ENCODE measurements at places on chromosomes 11 and 22.
A peak's percentile ranks its signal among the peaks of the same experiment; 100 is the strongest.

DNA sequence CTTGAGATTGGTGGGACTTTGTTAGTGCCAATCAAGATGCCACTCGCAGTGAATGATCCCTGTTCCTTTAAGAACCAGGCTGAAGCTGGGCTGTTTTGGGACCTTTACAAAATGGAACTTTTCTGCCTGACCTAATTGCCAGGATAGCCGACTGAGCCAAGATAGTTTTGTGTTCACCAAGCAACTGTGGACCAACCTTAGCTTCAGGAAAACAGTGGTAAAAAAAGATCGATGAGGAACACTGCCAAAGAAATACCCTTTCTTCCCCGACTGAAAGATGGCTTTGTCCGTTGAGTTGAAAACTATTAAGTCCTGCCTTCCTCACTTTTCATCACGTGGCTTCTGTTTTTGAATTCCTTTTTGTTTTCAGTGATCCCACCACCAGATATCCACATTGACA, 157.9 kb upstream of the SORL1-AS1 start:
- no peak for DNase-seq

- DNase-seq, result no peak
These were observed 51.3 kb upstream of the TBCEL start for GRCh38 chr11:120972621-120973020.

GRCh38 chr11:23897453-23898286, 599.2 kb upstream of the LUZP2 start:
- peak; percentile 63 for DNase-seq

- DNase-seq, result no peak
These were observed 2.1 kb downstream of the ALDH3B1 start for GRCh38 chr11:68012044-68012842.

- DNase-seq, result no peak
These were observed 2.7 kb downstream of the SIK3 start for GRCh38 chr11:117095284-117096161.

DNA sequence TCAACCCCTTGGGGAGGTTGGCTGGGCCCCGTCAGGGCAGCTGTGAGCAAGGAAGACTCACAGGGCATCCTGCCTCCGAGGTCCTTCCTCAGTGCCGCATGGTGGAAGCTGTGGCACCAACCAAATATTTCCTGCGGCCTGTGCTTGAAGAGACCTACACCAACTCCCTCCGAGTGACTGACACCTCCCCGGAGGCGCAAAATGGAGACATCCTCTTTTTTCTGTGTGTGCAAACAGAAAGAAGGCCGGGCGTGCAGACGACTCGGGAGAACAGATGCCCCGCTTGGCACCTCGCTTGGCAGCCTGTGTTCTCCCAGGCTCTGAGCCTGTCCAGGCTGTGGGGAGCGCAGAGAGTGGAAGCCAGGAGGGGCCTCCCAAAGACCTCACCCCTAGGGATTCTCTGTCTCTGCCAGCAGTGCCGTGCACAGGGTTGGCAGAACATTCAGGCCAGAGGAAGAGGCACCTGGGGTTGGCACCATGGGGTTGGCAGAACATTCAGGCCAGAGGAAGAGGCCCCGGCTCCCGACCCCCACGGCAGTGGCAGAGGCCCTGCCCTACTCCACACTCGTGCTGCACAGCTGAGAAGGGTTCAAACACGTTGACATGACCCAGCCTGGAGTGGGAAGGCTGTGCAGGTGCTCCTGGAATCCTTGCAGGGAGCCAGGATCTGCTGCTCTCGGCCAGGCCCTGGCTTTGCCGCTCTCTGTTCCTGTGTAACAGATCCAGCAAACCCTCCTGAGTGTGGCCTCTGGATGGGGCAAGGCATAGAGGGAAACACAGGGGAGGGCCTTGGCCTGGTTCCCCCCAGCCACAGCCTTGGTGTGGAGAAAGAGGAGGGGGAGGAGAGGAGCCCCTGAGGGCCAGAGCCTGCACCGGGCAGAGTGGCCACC, 805.5 kb downstream of the BRD1 start:
- peak; percentile 48 for DNase-seq

- DNase-seq, result no peak
These were observed 297.7 kb upstream of the FAT3 start for GRCh38 chr11:91926965-91927364.

GRCh38 chr11:84890676-84891075, 736.5 kb downstream of the DLG2 start:
- DNase-seq, result peak; percentile 64
